RWPE1 (cell line): ENCODE measurements at places on chromosomes 2 and 18.
A peak's percentile ranks its signal among the peaks of the same experiment; 100 is the strongest.

DNA sequence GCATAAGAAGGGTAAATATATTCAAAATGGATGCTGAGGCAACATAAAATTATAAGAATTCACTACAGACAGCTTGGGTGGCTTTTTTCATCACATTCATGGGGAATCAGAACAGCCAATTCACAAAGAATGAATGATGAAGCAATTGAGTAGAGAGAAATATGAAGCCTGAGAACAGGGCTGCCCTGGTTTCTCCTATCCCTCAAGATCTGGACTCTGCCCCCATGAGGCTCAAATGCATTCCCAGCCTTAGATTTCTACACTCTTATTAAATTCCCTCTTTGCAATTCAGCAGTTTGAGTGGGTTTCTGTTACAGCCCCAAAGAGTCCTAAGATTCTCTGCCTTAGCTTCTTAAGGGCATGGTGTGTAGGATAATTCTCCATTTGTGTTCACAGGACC is 172.5 kb downstream of the MAIP1 start:
- DNase-seq: no peak

DNA sequence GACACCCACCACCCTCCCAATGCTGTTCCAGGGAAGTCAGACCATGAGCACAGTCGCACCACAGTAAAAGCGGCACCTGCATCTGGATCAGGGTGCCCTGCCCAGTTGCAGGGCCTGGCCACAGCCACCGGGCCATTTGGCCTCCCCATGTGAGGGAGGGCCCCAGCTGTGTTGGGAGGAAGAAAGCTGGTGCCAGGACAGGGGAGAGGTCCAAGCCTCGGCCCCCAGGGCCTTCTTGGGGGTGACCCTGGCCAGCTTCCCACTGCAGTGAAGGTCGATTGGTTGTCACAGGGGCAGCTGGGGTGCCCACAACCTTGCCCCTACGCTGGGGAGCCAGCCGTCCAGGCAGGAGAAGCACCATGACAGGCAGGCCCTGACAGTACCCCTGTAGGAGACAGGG is 183.2 kb upstream of the RAB6C start:
- DNase-seq: no peak

- DNase-seq: no peak
Observed at GRCh38 chr18:62409821-62410220, 84.7 kb downstream of the TNFRSF11A start.

GRCh38 chr2:104772996-104773395 is 80.9 kb upstream of the POU3F3 start:
- no peak for DNase-seq

DNA sequence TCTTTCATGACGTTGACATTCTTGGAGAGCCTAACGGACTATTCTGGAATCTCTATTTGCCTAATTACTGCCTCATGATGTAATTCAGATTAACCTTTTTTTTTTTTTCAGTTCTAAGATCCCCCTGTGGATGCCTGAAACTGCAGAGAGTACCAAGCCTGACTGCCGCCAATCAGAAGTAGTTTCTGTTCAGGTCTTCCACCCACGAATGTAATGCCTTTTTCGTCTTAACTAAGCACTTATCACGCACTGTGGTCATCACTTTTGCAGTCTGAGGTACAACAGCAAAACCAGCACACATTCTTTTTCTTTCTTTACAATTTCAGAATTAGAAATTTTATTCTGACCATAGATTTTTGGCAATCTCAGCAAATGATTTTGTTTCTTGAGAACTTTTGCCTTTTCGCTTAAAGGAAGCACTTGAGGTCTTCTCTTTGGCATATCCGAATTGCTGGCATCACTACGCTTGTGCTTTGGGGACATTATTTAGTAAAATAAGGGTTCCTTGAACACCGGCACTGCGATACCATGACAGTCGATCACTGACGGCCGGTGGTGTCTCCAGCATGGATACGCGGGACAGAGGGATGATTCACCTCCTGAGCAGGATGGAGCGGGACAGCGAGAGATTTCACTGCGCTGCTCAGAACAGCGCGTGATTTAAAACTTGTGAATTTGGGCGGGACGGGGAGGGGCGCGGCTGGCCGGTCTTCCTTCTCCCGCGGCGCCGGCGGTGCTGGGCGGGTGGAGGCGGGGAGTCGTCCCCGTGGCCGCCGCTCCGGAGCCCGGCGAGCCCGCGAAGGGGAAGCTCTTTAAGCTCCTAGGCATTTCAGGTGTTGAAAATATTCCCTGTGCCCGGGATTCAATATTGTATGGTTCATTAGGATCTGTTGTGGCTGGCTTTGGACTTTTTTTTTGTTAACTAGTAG is 32.0 kb upstream of the GPR55 start:
- DNase-seq: peak; percentile 80

DNA sequence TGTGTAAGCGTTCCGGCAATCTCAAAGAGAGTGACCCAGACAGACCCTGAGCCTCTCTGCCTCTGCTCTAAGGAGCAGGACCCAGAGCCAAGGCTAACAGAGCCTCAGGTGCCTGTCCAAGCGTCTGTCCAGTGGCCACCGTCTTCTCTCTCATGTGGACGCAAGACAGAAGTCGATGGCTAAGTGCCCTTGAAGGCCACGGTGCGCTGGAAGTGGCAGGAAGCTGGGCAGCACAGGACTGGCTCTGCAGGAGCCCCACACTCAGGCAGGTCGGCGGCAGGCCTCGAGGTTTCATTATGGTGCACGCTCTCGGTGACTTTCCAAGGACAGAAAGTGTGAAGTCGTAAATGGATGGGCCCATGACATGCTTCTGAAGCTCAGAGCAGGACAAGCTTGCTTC is 49.1 kb downstream of the HDAC4 start:
- DNase-seq: no peak

GRCh38 chr2:218671097-218671653 is 627 bp downstream of the RNF25 start:
- DNase-seq: peak; percentile 44

- DNase-seq: peak; percentile 20
Observed at GRCh38 chr2:160491911-160492371, 1.7 kb downstream of the RBMS1 start.

GRCh38 chr2:38129987-38130386 is 54.0 kb upstream of the CYP1B1 start:
- no peak for DNase-seq

DNA sequence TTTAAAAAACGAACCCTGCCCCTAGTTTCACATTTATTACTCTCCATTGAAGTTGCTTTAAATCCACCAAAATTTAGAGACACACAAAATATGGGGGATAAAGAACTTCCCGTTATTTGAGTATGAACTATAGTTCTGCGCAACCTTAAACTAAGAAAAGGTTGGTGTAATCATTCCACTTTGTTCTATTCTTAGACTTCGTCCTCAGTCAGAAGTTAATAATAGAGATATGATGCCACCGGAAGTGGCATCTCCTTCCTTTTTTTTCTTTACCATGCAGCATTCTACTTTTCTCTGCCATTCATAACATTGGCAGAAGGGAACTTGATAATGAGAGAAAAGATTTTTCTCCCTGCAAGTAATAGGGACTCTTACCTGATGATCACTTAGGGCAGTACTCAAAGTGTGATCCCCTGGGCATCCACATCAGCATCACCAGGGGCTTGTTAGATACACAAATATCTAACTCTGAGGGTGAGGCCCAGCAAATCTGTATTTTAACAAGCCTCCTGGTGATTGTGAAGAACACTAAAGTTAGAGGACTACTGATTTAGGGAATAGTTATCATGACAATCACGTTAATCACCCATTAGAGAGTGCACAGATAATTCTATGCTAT is 147.7 kb upstream of the DTNA start:
- DNase-seq: no peak

DNA sequence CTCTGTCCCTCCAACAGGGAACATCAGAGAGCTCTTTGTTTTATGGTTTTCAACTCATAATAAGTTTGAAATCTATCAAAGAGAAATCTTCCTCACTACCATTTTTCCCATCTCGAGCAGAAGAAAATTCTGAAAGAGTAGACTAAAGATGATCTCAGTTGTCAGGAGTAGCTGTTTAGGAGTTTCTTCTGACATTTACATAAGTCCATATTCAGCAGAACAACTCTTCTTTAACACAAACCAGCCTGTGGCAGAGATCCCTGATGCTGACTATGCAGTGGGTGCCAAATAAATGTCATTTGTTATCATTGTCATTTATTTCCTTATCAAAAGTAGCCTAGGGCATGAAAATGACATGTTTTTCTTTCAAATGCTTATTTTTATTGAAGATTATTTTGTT is 380.7 kb downstream of the MBD2 start:
- DNase-seq: no peak

- DNase-seq: no peak
Observed at GRCh38 chr2:27471961-27472360, 17.6 kb downstream of the IFT172 start.

GRCh38 chr2:183093857-183094657 is 15.5 kb downstream of the DUSP19 start:
- peak; percentile 34 for DNase-seq

DNA sequence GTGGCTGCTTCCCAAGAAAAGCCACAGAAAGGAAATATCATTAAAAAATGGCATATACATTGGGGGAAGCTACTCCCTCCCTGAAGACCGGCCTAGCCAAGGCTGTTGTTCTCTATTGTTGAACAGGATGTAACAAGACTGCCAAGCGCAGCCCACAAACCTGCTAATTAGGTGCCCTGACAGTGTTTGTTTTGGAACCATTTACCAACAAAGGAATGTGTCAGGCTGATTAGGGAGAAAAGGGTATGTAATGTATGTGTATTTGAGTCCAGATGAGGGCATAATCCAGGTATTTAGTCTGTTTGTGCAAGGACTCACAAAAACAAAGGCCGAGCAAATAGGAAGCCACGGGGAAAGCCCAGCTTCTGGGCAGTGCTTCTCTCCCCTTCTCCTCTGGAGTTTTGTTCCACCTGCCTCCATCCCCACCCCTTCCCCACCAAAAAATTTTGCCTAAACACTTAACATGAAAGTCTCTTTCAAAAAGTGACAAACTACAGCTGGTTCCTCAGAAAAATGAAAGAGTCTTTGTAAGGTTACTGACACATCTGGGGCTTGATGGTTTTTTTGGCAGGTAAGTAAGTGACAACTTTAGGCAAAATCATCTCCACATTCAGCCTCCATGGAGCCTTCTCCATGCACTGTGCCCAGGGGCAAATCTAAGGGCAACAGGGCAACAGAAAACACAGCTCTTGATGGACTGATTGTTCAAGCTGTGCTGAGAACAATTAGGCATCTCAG is 78.3 kb upstream of the FZD5 start:
- peak; percentile 54 for DNase-seq

DNA sequence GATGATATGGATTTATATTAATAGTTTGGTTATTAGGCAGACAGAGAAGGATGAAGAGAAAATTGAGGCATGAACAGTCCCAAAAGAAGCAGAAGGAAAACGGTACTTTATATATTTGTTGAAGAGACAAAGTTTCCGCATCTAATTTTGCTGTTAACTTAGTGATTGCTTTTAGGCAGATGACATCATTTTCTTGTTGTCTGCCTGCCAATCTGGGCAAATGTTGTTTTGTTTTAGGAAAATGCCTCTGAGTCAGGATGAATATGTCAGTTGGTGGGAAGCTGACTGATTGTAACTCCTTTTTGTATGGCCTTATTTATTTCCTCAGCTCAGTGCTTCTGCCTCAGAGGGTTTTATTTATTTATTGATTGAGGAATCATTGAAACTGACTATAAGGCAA is 52.5 kb upstream of the CAVIN2 start:
- DNase-seq: peak; percentile 51

- no peak for DNase-seq
Observed at GRCh38 chr18:55588870-55589595, 1.0 kb upstream of the TCF4 start.

DNA sequence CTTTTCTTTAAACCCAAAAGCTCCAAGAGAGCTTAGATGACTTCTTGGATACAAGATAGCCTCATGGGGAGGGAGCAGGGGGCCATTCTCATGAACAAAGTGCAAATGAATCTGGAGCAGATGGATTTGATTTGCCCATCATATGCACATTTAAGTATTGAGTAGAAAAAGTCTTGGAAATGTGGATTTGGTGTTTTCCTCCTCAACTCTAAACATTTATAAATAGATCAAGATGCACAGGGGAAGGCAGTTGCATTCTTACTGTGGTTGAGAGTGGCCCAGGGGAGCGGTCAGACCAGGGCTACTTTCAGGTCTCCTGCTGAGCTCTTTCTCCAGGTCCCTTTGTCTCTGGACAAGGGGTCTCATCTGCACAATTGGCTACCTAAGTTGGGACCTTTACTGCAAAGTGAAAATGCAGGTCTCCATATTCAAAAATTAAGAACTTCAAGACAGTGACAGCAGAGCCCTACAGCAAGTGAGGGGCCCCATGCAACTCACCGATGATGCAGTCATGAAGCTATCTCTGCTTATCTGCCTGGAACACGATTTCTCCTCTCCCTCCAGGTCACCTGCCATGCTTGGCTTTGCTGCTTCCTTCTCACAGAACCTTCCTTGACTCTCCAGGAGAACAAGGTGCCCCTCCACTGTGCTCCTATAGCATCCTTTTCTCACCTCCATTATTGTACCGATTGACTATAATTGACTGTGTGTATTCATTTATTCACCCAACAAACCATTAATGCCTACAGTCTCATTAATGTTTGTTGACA is 145.4 kb downstream of the LPIN1 start:
- no peak for DNase-seq

DNA sequence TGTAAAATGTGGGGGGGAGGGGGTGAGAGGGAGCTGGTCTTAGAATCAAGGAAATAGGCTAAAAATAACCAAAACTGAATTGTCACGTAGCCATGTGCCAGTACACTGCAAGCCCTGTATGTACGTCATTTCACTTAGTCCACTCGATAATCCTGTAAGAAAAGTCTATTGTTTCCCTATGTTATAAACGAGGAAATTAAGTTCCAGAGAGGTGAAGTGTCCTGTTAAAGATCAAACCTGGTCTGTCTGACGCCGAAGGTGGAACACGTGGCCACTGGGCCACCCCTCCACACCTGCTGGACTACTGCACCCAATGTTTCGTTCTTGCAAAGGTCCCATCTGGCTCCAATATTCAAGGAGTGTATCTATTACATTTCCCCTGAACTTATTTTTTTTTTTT is 29.6 kb downstream of the TFCP2L1 start:
- no peak for DNase-seq

DNA sequence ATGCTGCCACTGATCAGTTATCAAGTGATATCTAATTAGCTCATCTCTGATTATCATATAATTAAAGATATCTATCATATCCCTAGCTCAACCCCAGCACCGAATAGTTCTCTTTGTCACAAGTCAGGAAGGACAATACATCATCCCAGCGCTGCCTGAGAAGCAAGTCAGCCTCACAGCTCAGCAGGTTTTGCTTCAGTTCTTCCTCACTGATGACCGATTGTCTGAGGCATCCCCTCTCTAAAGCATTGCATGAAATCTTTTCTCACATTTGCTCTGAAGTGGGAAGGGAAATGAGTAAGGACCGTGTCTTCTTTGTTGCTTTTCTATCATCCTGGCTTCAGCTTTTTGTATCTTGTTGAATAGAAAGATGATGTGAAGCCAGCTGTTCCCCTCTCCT is 247.9 kb downstream of the CMPK2 start:
- no peak for DNase-seq

GRCh38 chr2:81528852-81529480 is 1224.4 kb upstream of the LRRTM1 start:
- no peak for DNase-seq

DNA sequence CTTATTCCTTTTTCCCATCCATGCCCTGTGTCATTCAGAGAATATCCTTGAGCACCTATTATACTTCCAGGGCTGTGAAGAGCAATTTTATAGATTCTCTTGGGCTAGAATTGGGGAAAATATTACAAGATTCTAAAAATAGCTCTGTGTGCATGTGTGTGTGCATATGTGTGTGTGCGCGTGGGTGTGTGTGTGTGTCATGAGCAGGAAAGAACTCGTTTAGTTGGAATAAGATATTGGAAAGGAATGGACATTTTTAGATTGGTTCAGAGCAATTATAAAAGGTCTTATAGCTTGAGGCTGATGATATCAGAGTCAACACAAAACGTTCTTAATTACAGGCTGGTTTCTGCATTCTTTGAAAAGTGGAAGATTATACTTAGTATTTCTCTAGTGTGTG is 212.1 kb upstream of the COPS8 start:
- DNase-seq: no peak
